ENCODE measurements at places on chromosomes 16 and 17.

DNA sequence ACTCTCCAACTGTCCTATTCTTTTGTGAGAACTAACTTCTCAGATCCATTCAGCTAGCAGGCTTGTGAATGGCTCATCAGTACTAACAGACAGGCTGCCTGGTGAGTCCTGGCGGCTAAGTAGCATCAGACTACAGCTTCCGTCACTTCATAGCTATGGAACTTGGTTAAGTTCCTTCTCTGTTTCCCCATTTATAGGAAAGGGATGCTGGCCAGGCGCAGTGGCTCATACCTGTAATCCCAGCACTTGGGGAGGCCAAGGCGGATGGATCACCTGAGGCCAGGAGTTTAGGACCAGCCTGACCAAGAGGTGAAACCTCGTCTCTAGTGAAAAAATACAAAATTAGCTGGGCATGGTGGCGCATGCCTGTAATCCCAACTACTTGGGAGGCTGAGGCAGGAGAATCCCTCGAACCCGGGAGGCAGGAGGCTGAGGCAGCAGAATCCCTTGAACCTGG lies 49.9 kb upstream of the TANGO6 start:
- no peak for DNase-seq

DNA sequence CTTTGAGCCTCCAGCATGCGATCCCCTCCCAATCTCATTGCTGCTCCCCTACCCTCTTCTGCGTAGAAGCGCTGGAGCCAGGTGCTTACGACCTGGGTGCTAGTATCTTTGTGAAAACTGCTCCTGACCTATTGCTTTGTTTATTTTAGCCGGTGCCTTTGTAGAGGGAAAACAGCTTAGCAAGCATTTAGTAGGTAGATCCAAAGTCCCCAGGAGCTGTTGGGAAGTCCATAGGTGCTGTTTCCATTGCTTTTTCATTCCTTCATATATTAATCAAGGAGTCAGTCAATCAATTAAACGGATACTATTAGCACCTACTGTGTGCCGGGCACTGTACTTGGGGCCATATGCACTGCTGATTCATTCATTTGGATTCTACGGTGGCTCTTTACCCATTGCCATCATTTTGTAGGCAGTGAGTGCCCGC lies 497.6 kb downstream of the WWOX start:
- no peak for DNase-seq

GRCh38 chr17:21522755-21523336 lies 146.7 kb downstream of the KCNJ12 start:
- DNase-seq: no peak

DNA sequence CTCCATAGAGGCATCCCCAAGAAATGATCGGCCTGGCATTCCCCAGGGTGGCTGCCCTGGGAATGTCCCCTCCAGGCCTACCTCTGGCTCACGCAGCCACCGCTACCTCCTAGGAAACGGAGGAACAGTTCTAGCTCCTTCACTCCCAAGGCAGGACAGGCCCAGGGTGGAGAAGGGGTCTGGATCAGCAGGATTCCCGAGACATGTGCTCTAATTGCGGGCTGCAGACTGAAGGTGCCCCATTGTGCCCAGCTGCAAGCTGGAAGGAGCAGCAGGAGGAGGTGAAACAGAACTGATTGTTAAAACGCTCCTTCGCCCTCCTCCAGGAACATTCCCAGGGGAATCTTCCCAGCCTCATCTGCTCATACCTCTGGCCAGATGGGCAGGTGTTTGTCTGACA lies 40.8 kb downstream of the SCNN1G start:
- no peak for DNase-seq

All from AML-193 (cell line).